ENCODE measurements at places on chromosomes 16 and 17.

DNA sequence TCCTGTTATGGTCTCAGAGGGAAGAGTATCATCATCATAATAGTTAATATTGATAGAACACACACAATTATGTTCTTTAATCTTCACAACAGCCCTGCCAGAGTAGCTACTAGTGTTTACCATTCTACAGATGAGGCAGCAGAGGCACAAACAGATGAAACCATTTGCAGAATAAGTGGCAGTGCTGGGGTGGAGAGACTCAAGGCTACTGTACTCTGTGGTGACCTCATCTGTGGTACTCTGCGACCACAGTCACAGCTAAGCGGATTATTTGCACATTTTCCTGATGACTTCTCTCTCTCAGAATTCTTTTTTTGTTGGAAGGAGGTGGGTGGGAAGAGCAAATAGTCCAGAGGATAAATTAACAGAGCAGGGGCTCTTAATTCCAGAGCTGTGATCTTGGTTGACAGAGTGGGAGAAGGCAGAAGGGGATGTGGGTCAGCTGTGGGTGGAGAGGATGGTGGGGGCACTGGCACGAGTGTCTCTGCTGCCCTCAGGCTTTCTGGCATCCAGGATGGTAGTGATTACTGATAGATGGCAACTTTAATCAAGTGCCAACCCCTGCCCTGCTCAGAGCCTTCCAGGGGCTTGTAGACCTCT, 41.8 kb downstream of the MRM1 start:
- no peak for DNase-seq

DNA sequence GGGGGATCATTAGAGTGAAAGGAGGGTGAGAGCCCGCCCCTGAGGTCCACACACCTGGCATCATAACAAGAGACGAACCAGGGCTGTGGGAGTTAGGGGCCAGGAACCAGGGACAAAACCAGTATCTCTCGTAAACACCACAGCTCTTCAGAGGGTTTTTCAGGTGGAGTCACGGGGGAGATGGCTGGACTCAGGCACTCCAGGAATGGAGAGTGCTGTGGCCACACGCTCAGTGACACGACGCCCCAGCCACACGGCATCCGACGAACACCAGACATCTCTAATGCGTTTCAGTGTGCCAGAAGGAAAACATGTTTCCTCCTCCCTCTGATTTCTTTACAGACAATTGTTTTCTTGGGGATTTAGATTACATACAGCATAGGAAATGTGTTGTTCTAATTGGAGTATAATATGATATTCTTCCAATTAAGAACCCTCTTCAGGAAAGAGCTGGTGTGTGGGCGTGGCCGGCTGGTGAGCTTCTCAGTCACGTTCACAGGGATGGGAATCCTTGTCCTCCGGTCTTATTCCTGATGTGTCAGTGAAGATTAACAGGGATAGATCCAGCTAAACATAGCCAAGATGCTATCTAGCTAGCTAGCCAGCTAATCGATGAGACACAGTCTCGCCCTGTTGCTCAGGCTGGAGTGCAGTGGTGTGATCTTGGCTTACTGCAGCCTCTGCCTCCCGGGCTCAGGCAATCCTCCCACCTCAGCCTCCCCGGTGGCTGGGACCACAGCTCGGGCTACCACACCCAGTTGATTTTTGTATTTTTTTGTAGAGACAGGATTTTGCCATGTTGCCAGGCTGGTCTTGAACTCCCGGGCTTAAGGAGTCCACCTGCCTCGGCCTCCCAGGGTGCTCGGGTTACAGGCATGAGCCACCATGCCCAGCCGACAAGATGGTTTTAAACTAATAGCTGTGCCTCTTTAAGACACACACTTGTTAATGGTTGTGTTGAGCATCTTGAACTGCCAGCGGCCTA, 98.6 kb downstream of the BANP start:
- no peak for DNase-seq

DNA sequence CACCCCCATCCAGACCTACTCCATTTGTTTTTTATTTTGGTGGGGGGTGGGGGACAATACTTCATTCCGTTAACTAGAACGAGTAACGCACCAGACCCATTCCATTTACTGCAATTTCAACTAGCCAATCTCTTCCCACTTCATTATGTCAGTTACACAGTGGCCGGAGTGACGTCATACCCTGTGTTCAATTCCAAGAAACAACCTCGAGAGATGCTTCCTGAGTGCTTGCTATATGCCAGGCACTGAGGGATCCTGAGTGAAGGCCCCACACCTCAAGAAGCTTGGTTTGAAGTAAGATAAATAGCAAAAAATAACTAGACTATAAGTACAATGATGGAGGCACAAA, 9.1 kb upstream of the SIAH1 start:
- no peak for DNase-seq

GRCh38 chr17:57985675-57985974, 2.4 kb downstream of the VEZF1 start:
- DNase-seq = no peak

GRCh38 chr16:4388271-4389021, 16.8 kb downstream of the VASN start:
- no peak for DNase-seq

- peak; percentile 76 for DNase-seq
Observed at GRCh38 chr17:64130559-64131001, 636 bp upstream of the ERN1 start.

DNA sequence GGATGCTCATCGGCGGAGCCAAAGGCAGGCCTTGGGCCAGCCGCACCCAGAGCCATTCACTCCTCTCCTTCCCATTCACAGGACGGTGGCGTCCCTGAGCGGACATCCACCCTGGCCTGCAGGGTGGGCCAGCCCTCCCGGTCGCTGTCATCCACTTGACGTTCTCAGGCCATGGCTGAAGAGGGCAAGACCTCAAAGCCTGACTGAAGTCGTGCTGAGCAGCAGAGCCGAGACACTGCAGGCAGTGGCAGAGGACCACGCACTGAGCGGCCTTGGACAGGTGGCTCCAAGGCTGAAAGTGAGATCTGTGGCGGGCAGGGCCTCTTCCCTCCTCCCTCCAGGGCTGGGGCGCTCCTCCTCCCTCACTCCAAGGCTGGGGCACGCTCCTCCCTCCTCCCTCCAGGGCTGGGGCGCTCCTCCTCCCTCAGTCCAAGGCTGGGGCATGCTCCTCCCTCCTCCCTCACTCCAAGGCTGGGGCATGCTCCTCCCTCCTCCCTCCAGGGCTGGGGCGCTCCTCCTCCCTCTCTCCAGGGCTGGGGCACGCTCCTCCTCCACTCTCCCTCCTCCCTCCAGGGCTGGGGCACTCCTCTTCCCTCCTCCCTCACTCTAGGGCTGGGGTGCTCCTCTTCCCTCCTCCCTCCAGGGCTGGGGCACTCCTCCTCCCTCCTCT, 24.1 kb downstream of the GNPTG start:
- DNase-seq = no peak
